Left ventricle myocardium superior (tissue), 1 donor: ENCODE measurements at places on chromosomes 11 and 22.
A peak's percentile ranks its signal among the peaks of the same experiment; 100 is the strongest.

- DNase-seq: no peak
These were observed 192.8 kb upstream of the SORL1-AS1 start for GRCh38 chr11:121645596-121645995.

GRCh38 chr11:70080763-70081162, 2.6 kb downstream of the ANO1 start:
- DNase-seq: no peak

GRCh38 chr22:43477966-43478365, 66.2 kb downstream of the MPPED1 start:
- no peak for DNase-seq

GRCh38 chr11:120034881-120035630, 102.9 kb downstream of the TRIM29 start:
- DNase-seq: no peak

DNA sequence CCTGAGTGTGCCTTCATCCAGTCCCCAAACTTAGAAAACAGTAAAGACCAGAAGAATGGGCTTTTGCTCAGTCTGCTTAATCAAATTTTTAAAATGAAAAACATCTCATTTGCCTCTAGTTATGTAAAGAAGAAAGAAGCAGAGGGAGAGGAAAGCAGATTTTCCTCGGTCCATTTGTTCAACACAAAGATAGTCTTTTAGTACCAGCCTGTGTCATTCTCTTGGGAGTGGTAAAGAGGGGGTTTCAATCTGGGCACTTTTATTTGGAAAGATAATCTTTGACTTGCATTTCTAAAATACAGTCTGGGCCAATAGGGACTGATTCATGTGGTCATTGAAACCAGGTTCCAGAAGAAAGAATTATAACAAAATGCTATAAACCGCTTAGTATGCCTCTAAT, 29.5 kb downstream of the KREMEN1 start:
- no peak for DNase-seq

- no peak for DNase-seq
These were observed 69.4 kb downstream of the BUD13 start for GRCh38 chr11:116703421-116703820.

DNA sequence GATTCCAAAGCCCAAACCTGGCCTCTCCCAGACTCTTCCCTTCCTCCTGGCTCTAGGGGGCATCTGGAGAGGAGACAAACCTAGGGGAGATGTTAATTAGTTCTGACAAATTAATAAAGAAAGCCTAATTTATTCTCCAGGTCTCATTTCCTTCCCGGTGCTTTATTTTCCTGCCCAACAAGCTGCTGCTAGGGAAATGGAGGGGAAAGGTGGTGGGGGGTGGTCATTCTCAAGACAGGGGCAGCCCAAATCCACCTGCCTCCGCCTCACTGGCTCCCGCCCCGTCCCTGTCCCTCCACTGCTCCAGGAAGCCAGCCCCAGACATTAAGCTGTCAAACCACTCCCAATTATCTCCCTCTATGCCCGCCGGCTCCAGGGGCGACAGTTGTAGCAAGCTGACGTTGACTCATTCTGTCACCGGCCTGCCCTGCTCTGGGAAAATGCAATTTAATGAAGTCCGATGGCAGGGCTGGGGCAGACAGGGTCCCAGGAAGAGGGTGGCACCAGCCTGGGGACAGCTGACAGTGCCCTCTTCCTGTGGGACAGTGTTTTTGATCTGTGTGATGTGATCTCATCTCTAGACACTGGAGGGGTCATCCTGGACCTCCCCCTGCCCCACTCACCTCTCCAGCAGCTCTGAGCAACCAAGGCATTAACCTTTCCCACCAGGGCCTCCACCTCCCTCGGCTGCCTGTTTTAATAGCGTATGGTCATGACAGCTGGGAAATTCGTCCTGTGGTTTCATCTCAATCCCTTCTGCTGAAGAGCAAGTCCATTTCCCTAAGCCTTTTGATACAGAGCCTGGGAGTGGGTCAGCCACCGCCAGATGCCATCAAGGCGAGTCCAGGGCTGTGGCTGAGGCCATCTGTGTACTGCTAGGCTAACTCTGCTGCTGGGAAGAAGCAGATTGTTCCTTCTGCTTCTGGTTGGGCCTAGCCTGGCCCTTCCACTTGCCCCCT, 27.1 kb downstream of the NECTIN1 start:
- DNase-seq: no peak

DNA sequence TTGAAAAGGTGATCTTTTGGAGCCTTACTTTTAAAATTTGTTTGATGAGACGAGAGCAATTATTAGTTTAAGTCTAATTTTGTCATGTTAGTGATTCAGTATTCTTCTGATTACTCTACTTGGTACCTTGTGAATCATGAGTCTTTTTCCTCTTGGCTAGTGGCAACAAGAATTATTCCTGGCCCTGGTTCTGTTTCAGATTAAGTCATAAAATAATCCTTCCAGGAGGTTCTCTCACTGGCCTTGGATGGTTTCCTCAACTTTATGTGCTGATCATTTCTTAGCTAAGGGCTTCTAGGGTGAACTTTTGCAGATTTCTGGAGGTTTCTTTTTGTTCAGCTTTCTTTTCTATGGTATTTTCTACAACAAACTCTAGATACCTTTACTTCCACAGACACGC, 741.8 kb upstream of the LUZP2 start:
- no peak for DNase-seq

- no peak for DNase-seq
These were observed 47.8 kb upstream of the A4GALT start for GRCh38 chr22:42768385-42769035.

- no peak for DNase-seq
These were observed 1.5 kb downstream of the CACNG2 start for GRCh38 chr22:36701965-36702621.

- DNase-seq: peak; percentile 69
These were observed 10.2 kb upstream of the LRRC32 start for GRCh38 chr11:76680518-76681425.

GRCh38 chr11:72220696-72221363, 3.7 kb upstream of the INPPL1 start:
- DNase-seq: no peak

- DNase-seq: no peak
These were observed 16.9 kb downstream of the SLC37A2 start for GRCh38 chr11:125079878-125080530.

- DNase-seq: no peak
These were observed 90.5 kb downstream of the BMAL1 start for GRCh38 chr11:13368041-13368446.

DNA sequence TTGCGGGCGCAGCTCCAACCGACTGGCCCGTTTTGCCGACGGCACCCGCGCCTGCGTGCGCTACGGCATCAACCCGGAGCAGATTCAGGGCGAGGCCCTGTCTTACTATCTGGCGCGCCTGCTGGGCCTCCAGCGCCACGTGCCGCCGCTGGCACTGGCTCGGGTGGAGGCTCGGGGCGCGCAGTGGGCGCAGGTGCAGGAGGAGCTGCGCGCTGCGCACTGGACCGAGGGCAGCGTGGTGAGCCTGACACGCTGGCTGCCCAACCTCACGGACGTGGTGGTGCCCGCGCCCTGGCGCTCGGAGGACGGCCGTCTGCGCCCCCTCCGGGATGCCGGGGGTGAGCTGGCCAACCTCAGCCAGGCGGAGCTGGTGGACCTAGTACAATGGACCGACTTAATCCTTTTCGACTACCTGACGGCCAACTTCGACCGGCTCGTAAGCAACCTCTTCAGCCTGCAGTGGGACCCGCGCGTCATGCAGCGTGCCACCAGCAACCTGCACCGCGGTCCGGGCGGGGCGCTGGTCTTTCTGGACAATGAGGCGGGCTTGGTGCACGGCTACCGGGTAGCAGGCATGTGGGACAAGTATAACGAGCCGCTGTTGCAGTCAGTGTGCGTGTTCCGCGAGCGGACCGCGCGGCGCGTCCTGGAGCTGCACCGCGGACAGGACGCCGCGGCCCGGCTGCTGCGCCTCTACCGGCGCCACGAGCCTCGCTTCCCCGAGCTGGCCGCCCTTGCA, 1.0 kb downstream of the FJX1 start:
- peak; percentile 51 for DNase-seq

DNA sequence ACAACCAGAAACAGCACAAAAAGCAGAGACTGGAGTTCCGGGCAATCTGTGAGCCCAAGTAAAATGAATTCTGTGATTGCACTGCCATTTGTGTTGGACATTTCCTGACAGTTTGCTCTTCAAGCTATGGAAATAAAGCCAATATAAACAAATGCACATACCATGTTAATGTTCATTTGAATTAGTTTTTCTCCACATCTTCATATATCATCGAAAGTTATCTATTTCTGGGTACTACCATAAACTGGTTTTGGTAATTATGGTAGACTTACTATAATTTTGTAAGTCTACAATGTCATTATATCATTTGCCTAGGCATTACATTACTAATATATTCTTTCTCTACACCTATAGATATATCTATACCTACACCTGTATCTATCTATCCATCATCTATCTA, at the start of gene OR5M11:
OR5M11 (minus strand) TSS at position 101 of the 400 bp plus-strand sequence; CDS start at position 101, 0 bp downstream.
- DNase-seq: no peak

- no peak for DNase-seq
These were observed 50.3 kb downstream of the GRAMD1B start for GRCh38 chr11:123480290-123480815.

DNA sequence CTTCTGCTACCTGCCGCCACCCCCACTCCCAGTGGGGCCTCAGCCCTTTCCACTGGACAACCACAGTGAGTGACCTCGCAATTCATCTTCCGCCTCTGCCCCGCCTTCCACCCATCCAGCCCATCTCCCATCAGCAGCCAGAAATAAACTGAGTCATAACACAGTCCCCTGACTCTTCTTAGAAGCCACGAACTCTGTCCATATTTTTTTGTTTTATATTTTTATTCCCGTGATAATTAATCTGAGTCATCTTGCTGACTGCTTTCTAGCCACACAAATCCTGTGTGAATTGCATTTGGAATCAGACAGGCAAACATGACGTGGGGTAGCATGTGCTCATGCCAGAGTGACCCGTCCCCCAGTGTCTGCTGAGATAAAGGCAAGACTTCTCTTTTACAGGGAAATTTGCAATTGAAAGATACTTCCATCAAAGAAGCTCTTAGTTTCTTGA, 7.0 kb downstream of the FADD start:
- no peak for DNase-seq

DNA sequence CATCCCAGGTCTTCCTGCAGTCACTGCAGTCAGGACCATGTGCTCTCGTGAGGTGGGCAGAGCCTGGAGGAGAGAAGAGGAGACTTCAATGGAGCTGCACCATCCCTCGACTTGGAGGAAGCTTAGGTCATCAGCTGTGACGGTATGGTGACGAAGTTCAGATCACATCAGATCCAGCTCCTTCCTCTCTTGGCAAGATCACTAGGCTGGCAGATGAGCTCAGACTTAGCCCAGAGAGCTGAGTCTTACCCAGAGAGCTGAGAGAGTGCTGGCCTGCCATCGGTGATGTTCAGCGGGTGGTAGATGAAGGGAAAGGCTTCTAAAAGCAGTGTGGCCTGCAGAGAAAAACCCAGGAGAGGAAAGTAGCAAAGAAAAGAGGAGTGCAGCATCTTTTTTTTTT, 1.8 kb upstream of the SLC15A3 start:
- no peak for DNase-seq

GRCh38 chr11:97982512-97982911, 1038.2 kb upstream of the CNTN5 start:
- no peak for DNase-seq
